CD14-positive monocyte (primary cell): ENCODE measurements at places on chromosomes 6 and 20. TPM values are rescaled to one million over a fixed set of nuclear protein-coding genes. Genes with fewer than 3 reads are reported as not detected.

DNA sequence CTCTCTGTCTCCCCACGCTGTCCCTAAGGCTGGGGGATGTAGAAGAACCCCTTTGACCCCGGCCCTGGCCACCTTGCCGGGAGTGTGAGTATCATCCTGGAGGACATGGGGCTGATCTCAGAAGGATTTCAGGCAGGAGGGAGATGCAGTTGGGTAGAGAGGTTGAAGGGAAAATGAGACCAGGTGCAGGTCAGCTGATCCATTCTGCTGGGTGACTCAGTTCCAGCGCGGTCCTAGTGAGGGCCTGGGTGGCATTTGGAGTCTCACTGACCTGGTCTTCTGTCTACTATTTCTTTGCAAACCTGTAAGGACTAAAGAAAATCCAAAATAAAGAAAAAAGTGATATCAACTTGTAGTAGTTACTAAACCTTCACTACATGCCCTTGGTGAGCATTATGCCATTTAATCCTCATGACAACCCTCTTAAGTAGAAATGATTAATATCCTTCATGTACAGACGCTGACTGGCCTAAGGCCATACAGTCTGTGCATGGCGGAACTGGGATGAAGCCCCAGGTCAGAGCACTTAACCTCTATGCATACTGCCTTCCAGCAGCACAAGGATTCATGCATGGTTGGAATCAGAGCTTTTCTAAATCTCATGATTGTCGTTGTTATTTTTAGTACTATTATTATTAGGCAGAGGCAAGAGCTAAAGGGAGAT, 106.3 kb downstream of the ZDHHC14 start:
- DNase-seq: no peak

RWDD2A gene
- 1.2 TPM for polyA plus RNA-seq

MCCD1 gene
- not detected for polyA plus RNA-seq

DNA sequence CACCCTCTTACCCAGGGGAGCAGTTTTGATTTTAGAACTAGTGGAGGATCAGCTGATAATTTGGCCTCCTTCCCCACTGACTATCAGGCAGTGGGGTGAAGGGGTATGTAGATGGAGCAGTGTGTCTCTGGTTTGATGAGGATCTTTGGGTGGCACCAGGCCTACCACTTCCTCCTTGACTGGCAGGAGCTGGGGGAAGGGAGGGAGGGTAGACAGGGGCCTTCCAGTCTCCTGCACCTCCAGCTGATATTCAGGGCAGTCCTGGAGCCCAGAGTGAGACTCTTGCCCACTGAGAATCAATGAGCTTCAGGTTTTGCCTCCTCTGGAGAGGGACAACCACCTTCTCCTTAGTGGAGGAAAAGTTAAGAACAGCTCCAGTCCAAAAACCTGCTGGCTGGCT, 3.2 kb downstream of the DEF6 start:
- peak; percentile 46 for DNase-seq

- no peak for DNase-seq
Measured at GRCh38 chr6:3484946-3485345, 28.1 kb upstream of the SLC22A23 start.

GRCh38 chr6:30411515-30412207, 66.7 kb downstream of the RPP21 start:
- DNase-seq: peak; percentile 50

DNA sequence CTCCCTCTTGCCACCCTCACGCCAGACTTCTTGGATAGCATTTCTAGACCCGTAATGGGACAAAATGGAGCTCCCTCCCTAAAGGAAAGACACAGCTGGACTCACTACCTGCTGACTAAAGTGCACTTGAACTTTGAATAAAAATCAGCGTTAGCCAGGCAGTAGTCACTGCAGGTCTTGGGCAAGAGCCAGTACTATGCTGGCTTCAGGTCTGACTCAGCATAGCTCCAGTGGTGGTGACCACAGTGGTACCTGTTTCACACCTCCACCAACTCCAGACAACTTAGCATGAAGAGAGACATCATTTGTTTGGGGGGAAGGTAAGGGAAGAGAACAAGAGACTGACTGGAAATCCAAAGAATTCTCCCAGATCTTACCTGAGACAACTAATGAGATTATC, 906.8 kb downstream of the GRIK2 start:
- DNase-seq: no peak
